Cortex of kidney (tissue), 1 donor: ENCODE measurements at places on chromosomes 6 and 20.

- DNase-seq: no peak
These were observed 207.5 kb downstream of the SYNDIG1 start for GRCh38 chr20:24676978-24677370.

DNA sequence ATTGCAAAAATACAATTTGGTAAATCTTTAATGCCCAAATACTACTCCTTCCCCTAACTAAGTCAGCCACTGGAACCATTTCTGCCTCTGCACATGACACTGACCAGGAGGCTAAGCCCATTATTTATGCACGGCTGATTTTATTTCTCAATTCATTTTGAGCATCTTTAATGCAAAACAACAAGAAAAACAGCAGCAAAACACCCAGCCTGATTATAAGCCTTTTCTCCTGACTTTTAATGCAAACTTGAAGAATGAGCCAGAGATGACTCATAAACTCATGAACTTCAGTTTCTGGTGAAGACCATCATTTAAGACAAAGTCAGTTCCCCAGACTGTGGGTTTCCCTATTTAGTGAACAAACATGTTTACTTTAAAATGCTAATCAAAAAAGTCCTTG lies 51.6 kb downstream of the CYP24A1 start:
- no peak for DNase-seq

- no peak for DNase-seq
These were observed 213.1 kb upstream of the ZFP64 start for GRCh38 chr20:52404671-52405070.

GRCh38 chr20:44001667-44002596 lies 87.3 kb downstream of the TOX2 start:
- DNase-seq: no peak

DNA sequence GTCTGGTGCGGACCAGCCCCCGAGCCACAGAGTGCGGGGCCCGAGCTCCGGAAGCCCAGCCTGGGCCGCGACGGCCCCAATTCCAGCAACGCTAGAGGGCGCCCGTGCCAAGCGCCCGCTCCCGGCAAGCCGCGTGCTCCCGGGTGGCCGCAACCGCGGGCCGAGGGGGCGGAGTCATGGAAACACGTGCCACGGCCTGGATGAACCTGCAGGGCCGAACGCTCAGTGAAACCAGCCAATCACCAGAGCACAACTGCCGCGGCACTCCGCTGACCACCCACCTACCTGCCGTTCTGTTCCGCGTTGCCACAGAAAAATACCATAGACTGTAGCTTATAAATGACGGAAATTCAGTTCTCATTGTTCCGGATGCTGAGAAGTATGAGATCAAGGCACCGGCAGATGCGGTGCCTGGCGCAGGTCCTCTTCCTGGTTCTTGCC lies 85.7 kb upstream of the FOXC1 start:
- DNase-seq: no peak

DNA sequence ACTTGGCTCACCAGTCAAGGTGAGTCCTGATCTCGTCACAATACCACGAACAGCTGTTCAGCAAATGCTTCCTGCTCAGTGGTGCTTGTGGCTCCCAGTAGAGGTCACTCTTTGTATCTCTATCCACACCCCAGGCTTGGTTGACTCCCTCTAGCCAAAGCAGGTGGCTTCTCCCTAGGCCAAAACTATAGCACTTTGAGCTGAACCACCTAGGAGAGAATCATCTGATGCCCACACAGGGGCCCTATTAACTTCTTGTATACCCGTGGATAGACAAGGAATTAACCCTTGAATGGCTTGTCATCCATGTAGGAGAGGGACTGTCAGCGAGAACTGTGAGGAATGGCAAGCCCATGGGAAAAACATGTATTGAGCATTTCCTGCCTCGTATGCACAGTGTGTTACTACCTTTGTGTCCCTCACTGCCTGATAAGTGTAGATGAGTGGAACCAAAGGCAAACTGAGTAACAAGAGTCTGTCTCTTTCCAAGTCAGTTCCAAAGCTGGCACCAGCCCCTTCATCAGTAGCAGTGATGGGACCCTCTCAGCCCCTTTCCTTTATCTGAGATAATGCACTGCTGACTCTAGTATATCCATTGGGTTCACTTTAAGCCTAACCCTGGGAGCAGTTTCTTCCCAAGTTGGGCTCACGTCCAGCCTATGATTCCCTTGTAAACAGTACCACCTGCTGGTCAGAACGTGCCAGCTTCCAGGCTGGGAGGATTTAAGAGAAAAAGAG lies 42.5 kb downstream of the EIF2S2 start:
- no peak for DNase-seq

- no peak for DNase-seq
These were observed 204.7 kb upstream of the EXOC2 start for GRCh38 chr6:897528-898207.
